NCI-H2081 treated with DMSO at 0.1 percent for 48 hours (cell line): ENCODE measurements at places on chromosomes 2 and 18.

- no peak for DNase-seq
Measured at GRCh38 chr2:33108483-33109443, 162.0 kb downstream of the LTBP1 start.

DNA sequence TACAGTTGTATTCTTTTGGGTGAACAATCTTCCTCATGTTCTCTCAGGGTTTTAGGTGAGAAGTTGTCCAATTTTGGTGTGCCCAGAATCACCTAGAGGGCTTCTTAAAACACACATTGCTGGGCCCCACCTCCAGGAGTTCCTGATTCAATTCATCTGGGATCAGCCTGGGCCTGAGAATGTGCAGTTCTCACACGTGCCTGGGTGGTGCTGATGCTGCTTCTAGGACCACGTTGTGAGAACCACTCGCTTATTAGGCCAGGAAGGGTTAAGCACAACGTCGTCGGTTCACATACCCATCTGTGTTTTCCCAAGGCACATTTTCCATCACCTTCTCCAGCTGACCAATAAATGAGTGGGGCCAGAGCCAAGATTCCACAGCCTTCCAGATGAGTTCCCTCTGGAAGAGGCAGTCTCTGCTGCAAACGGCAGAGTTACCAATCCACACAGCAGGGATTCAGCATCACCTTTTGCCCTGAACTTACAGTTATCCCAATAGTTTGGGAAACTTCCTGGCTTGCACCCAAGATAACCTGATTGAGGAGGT lies 277.7 kb upstream of the HNRNPA3 start:
- DNase-seq: no peak

DNA sequence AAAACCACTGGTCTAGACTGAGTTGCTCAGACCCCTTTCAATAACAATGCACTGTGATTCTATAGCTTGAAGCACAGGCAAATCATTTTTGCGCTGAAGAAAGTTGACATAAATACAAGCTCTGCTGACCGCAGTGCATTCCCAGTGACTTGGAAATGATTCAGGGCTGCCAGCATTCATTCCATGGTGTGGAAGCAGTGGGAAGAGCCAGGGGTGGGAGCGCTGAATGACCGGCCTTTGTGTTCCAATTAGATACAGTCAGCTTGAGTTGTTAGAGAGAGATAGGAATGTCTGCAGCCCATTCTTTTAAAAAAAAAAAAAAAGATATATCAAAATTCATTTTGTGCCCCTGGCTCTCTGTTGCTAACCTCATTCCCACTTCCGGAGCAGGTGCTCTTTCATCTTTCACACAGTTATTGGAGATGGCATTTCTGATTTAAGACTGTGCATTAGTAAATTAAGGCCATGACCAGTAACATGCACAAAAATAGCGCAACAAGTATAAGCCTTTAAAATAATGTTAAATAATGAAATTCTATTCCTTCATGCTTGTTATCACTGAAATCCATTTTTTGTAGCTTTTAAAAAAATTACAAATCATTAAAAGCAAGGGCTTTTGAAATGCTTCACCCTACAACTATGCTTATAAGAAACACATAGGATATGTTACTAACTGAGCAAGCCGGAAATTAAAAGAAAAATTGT lies 59.4 kb upstream of the CTLA4 start:
- no peak for DNase-seq

GRCh38 chr2:108271691-108272253 lies 16.9 kb upstream of the SULT1C2 start:
- no peak for DNase-seq

DNA sequence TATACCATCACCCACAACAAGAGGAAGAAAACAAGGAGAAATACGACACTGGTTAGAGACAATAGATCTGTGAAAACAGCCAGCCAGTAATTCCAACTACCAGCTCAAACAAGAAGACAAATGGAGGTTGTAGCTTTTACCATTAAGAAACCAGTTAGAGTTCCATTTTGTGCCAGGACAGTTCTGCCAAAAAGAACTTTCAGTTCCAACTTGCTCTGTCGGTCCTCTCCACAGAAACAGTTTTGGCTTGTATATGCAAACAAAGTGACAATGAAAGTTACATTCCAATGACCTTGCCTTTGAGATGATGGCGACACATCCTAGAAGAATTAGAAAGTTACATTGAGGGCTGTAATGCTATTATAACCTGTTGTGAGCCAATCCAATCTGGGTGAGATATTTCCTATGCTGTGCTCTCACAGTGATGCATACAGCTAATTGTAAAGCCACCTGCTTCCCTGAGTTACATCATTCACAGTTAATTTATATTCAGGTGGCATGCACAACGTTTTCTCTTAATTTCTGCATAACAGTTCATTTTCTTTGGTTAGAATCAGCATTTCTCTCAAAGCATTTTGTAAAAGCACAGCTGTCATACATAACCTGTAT lies 1378.4 kb upstream of the PIK3C3 start:
- DNase-seq: no peak

- DNase-seq: no peak
Measured at GRCh38 chr18:41992066-41992465, 37.0 kb downstream of the PIK3C3 start.

DNA sequence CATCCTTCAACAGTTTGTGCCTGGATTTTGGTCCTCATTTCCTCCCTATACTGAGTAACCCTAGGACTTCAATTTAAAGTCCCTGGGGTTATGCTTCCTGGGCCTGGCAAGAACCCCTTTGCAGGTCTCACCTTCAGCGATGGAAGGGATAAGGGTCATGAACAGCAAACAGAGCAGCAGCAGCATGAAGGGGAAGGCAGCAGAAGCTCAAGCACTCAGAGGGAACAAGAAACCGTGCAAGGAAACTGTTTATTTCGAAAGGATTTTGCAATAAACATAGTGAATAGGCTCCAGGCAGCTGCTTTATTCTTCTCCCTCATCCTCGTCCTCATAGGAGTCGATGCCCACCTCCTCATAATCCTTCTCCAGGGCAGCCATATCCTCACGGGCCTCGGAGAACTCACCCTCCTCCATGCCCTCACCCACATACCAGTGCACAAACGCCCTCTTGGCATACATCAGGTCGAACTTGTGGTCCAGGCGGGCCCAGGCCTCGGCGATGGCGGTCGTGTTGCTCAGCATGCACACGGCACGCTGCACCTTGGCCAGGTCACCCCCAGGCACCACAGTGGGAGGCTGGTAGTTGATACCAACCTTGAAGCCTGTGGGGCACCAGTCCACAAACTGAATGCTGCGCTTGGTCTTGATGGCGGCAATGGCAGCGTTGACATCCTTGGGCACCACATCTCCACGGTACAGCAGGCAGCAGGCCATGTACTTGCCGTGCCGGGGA lies 2.8 kb upstream of the TUBA4B start:
- DNase-seq: no peak

- no peak for DNase-seq
Measured at GRCh38 chr2:40654346-40654745, 202.5 kb upstream of the SLC8A1 start.
